ENCODE measurements at places on chromosomes 11 and 22.
A peak's percentile ranks its signal among the peaks of the same experiment; 100 is the strongest.

DNA sequence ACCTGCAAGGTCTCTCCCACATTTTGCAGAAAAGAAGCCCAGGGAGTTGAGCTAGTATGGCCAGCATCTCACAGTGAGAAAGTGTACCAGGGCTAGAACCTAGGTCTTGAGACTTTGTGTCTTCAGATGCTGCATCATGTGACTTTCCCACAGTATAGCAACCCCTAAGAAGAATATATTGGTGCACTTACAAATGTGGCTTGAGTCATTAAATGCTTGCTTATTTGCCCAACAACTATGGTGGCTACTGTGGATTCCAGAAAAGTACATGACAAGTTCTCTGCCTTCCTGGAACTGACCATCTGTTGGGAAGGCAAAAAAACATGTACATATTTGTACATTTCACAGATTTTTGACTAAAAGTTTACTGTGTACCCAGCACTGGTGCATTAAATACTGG lies 55.0 kb downstream of the POLD3 start:
- no peak for DNase-seq

- DNase-seq = no peak
These were observed 2.2 kb upstream of the P2RX6 start for GRCh38 chr22:21012446-21013407.

DNA sequence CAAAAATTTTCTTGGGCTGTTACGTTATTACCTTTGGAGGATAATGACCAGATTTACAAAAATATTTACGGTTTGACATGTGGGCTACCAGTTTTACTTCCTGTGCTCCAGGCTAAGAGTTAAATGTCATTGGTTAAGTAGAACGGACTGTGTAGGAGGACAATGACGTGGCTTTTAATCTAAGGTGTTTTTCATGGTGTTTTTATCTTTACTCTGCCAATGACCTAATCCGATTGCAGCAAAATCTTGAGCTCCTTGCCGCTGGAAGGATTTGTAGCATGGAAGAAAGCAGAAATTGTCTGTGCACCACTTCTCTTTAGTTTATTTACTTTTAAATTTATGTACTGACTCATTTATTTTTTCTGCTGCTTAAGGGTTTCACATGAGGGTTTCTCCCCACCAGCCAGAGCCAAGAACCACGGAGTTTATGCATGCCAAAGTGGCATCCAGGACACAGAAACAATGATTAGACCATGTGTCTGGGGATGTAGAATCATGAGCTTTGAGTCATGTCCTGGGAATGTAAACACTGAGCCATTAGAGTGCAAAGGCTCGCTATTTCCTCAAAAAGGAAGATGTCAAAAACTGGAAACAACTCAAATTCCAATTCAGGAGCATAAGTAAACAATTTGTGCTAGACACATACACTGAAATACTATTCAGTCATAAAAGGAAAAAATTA lies 1.9 kb upstream of the CARD16 start:
- no peak for DNase-seq

DNA sequence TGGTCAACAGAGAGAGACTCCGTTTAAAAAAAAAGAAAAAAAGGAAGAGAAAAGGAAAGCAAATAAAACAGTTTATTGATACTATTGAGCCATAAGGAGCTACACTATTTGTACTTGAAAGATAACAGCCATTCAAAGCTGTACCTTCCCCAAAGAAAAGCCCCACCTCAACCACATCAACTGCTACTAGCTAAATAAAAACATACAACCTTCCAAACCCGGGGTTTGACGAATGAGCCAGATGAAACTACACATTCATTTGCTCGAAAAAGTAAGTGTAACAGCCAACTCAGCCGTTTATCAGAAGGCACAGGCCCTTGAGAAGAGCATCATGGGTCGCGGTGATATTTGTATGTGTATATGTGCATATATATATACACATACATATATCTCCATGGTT lies 78.4 kb downstream of the SIK3 start:
- DNase-seq = no peak

DNA sequence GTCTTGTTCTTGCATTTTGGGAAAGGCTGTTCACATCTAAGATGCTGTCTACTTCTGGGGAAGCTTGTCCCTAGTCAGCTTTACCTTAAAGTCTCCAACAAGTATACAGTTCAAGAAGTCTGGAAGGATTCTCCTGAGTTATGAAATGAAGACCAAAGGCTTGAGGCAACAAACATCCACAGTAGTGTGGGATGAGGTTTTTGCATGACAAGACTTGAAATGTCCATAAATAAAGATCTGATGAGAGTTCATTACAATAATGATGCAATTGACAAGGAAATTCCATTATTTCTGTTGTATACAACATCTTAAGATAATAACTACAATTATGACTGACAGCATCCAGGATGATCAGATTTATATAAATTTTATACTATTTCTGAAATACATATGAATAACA lies 21.3 kb upstream of the KDM4E start:
- no peak for DNase-seq

DNA sequence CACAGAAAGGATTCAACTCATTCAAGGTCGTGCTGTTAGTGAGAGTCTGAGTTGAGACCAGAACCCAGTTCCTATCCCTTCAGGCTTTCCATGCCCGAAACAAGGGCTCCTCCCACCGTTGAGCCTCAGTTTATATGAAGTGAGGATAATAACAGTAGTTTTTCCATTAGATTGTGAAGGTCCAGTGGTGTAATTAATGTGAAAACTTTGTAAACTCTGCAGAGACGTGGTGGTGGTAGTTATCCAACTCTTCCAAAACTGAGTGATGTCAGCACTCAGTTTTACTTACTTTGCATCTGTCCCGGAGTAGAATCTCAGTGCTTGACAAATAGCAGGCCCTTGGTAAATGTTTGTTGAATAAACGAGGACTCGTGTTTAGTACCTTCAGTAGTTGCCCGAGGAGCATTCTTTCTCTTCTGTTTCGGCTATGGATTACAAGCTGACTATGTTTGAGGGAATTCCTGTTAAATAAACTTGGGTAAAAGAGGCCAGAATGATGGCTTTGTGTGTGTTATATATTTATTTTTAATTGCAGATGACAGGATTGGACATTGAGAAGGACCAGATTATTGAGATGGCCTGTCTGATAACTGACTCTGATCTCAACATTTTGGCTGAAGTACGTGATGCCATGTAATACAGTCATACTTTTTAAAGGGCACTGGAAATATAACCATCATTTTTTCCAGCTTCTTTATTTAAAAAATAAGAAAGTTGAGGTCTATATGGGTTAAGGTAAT lies 1.0 kb downstream of the REXO2 start:
- DNase-seq = peak; percentile 49

DNA sequence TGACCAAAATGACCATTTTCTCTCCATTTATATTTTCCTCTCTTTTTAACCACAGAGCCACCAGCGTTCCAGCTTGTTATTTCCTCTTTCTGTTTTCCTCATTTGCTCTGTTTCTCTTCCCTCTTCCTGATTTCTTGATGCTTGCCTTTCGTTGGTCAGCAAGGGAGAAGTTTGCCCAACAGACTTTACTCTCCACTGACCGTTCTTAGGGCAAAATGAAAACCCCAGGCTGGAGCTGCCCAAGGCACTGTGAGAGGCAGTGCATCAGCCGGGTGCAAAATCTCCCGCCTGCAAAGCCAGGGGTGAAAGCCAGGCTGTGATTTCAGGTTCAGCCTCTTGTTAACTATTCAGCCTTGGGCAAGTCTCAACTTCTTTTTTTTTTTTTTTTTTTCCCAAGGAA lies 26.1 kb upstream of the APLP2 start:
- no peak for DNase-seq

DNA sequence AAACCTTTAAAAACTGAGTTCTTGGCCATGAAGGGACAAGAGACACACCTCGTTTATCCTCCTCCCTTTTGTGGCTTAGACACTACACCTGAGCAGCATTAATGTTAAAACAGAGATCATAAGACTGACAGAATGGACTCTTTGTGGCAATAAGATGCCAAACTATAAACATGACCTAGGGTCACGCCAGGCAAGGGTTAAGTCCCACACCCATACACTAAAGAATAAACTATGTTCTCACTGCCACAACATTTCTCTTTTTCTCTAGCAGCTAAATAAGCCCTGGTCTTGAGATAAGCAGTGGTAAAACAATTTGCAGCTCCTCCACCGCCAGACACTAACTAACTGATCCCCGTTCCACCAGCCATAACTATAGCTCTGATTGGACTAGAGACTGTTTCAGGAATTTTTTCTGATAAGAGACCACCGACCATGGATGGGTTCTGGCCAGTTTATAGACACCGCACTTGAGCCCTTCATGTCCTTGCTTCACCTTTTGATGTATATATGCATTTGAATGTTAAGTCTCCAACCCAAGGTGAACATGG lies 4.9 kb upstream of the SLCO2B1 start:
- DNase-seq = no peak

- DNase-seq = no peak
These were observed 272.8 kb downstream of the CTTN start for GRCh38 chr11:70671083-70671482.

DNA sequence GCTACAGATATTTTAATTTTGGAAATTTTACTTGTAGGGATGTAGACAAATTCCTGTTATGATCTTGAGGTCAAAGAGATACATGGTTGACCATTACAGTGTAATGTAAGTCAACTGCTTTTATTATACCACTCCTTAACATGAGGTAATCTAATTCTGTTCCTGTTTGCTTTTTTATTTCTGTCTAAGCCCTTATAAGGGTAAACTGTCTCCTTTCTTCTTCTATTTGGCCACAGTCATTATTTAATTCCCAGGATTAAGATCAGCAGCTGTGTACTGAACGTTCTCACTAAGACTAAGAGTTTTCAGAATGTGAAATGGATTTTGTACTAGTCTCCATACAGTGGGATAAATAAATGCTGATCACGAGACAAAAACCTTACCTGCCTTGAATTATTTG lies 32.8 kb downstream of the C2CD3 start:
- no peak for DNase-seq

DNA sequence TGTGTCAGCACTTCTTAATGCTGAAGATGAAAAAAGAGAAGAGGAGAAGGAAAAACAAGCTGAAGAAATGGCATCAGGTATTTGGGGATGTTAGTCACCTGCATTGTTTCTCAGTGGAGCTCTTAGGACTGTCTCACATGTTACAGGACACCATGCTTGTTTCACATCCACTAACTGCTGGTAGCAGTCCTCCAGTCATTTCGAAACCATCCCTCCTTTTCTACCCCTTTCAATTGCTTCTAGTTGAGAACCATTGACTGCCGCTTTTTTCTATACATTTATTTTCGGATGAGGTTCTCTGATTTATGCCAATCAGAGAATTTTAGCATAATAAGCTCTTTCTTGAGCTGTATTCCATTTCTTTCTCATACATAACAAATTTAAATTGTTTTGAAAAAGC lies 21.5 kb downstream of the BIRC2 start:
- DNase-seq = no peak

DNA sequence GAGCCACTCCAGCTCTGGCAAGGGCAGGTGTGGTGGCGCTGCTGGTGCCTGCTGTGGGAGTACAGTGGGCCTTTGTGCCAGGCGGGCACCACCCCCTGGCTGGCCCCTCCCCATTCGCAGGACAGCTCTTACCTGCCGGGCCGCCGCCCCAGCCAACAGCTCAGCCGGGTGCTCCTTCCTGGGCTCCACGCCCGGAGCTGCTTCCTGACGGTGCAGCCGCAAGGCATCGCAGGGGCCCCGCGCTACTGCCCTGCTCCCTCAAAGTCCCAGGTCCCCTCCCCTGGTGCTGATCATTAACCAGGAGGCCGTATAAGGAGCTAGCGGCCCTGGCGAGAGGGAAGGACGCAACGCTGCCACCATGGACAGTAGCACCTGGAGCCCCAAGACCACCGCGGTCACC lies at the start of gene SLC5A1:
SLC5A1 (plus strand) TSS at position 338 of the 400 bp plus-strand sequence; CDS start at position 359, 21 bp downstream.
- DNase-seq = peak; percentile 15

GRCh38 chr11:130204703-130205095 lies 45.1 kb downstream of the ST14 start:
- DNase-seq = no peak

- DNase-seq = no peak
These were observed 36.8 kb downstream of the BARX2 start for GRCh38 chr11:129412494-129412893.

DNA sequence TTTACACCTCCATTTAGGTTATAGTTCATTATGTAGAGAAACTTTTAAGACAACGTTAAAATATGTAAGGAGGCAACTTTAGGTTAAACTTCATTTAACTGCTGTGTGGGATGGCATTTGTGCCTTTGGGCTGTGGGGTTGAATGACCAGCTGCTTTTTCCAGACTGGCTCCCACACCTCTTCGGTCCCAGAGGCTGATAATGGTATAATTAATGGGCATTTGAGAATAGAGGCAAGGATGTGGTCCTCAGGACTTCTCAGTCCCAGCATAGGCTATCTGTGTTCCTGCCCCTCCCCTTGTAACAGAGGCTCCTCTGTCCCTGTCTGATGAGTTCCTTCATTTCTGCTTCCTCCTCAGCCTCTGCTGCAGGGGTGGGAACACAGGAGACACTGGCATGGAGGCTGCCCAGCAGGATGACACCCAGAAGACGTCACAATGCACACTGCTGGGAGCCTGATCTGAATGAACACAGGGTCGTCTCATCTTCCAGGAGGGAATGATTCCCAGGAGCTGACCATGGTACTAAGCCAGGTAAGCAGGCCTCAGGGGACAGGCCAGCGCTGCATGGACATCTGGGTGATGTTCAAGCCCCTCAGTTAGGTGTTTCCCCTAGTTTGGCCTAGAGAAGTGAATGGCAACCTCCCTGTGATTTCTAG lies 17.1 kb upstream of the GNAZ start:
- no peak for DNase-seq

DNA sequence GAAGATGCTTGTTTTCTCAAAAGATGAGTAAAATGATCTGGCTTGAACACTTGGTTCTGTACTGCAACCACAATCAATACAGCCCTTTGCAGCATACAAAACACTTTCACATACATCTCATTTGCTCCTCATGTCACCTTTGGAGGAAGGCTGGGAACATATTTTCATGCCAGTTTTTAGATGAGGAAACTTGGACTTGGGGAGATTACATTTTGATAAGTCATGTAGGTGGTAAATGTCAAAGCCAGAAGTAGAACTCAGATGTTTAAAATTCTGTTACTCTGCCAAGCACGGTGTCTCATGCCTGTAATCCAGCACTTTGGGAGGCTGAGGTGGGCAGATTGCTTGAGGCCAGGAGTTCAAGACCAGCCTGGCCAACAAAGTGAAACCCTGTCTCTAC lies 121.8 kb downstream of the MICAL2 start:
- DNase-seq = no peak

GRCh38 chr11:127866109-127866508 lies 721.2 kb downstream of the ETS1 start:
- DNase-seq = no peak

- no peak for DNase-seq
These were observed 290.7 kb upstream of the MPPED2 start for GRCh38 chr11:30876663-30877396.

DNA sequence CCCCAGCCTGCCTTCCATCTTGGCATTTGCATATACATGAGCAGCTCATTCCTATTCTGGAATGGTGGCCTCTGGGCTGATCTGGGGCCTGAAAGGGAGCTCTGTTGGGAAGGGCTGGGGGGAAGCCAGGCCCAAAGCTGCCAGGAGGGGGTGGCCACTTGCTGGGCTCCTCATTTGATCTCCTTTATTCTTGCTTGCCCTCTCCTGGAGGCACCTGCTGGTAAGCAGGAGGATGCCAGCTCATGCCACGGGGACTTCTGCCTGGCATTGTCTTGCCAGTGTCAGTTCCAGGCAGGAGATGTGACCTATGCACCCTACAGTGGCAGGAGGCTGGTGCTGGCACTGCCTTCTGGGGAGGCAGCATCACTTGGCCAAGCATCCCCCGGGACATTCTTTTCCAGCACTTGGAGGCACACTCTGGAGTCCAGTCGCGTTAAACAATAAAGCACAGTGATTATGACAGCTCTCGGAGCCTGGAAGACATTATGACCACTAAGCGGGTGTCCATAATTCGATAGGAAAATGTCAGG lies 128.3 kb downstream of the NTM start:
- DNase-seq = no peak

GRCh38 chr22:49308300-49308699 lies 519.4 kb downstream of the BRD1 start:
- no peak for DNase-seq

Data from T47D (cell line).